ENCODE measurements at places on chromosomes 4 and X.

- H3K36me3 ChIP-seq = no peaks in the 10 kb centered on the region
- no peaks in the 10 kb centered on the region for H3K4me1 ChIP-seq
- H3K4me3 ChIP-seq = no peak overlapping the region
- no peak overlapping the region for H3K27ac ChIP-seq
- DNase-seq = no peak
These were observed 30.4 kb upstream of the PAGE1 start for GRCh38 chrX:49725923-49726904.

- H3K4me1 ChIP-seq = no peaks in the 10 kb centered on the region
- no peaks in the 10 kb centered on the region for H3K27me3 ChIP-seq
- no peaks in the 10 kb centered on the region for H3K36me3 ChIP-seq
- H3K27ac ChIP-seq = no peak overlapping the region
- H3K4me3 ChIP-seq = no peak overlapping the region
These were observed 293.4 kb downstream of the DTHD1 start for GRCh38 chr4:36574816-36575215.

DNA sequence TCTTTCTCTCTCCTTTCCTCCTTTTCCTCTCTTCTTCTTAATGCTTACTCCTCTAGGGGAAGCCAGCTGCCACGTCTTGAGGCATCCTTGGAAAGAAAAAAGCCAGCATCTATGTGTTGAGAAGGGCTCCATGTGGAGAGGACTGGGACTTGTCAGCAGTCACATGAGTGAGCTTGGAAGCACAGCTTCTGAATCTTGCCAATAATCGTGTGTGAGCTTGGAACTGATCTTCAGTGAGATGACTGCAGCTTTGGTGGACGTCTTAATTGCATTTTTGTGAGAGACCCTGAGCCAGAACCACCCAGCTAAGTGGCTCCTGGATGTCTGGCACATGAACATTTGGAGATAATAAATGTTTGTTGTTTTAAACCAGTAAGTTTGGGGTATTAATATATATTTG is 371.7 kb downstream of the SLITRK2 start:
- no peaks in the 10 kb centered on the region for H3K4me1 ChIP-seq
- H3K27ac ChIP-seq = no peak overlapping the region
- no peaks in the 10 kb centered on the region for H3K27me3 ChIP-seq
- DNase-seq = peak; percentile 12

DNA sequence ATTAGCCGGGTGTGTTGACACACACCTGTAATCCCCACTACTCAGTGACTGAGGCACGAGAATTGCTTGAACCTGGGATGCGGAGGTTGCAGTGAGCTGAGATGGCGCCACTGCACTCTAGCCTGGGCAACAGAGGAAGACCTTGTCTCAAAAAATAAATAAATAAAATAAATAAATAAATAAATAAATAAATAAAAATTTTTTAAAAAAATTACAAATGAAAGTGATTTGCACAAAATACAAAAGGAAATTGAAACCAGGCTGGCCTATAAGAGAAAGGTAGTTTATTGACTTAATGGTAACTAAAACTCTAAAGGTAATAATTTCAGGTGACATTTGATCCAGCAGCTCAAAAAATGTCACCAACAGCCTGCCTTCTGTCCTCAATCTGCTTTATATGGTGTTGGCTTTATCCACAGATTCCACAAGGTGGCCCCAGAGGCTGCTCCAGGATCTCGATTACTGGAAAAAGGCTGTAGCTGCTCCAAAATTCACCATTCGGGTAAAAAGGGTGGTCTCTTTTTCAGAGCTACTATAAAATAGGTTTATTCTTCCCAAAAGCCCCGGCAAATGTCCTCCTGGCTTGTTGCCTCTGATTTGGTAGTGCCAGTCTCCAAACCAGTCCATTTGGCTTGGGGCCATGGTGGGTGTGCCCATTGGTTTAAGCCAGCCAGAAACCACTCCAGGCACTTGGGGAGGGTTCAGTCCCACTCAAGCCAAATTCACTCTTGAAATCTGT is 61.4 kb upstream of the TRIM2 start:
- H3K27ac ChIP-seq = peak overlapping the region; percentile 56
- no peaks in the 10 kb centered on the region for H3K27me3 ChIP-seq
- H3K36me3 ChIP-seq = no peaks in the 10 kb centered on the region
- peak; percentile 92 for DNase-seq
- no peak overlapping the region for H3K4me3 ChIP-seq

GRCh38 chr4:182338063-182338462 is 94.9 kb downstream of the TENM3 start:
- no peak overlapping the region for H3K4me3 ChIP-seq
- H3K4me1 ChIP-seq = peaks cover 5% of the 10 kb centered on the region
- H3K36me3 ChIP-seq = no peaks in the 10 kb centered on the region
- no peak for DNase-seq

DNA sequence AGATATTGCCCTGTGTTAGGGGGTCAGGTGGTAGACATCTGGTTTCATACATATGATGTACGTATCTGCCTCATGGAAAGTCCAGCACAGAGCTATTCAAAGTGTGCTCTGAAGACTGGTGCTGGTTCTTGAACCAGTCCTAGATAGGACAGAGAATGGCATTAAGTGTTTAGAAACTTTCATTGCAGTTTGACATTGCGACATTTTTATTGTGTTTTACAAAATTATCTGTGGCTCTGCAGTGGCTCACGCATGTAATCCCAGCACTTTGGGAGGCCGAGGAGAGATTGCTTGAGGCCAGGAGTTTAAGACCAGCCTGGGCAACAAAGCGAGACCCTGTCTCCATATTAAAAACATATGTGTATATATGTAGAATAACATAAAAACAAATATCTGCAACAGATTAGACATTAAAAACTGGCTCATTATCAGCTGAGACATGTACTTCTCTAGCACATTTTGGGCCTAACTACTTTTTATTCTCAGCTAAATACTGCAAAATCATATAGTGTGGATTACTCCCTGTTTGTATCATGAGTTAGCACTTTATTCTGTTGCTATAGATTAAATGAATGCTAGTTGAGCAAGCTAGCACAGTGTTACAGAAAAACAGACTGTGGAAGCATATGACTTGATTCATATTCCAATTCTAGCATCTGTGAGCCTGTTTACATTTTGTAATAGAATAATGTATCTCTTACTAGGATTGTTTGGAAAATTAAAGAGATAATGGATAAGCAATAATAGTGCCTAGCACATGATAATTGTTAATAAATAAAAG is 57.1 kb downstream of the USP9X start:
- H3K27me3 ChIP-seq = no peaks in the 10 kb centered on the region
- no peak overlapping the region for H3K27ac ChIP-seq
- peaks cover 1% of the 10 kb centered on the region for H3K36me3 ChIP-seq
- no peaks in the 10 kb centered on the region for H3K4me1 ChIP-seq
- no peak overlapping the region for H3K4me3 ChIP-seq
- DNase-seq = no peak

DNA sequence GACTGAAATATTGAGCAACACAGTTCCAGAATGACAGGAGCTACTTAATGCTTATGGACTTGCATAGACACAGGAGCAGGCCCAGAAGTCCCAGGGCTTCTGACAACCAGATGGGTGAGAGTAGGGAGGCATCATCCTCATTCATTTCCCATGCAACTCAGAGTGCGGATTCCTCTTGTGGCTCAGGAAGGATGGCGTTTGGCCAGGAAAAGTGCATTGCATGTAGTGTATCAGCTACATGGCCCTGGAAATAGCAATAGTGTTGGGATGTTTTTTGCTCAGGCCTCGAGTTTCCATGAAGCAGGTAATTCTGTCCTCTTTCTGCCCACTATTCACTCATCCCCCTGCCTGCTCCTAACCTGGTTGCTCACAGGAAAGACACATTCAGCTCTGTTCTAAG is 136.6 kb downstream of the PDGFRA start:
- H3K4me3 ChIP-seq = no peak overlapping the region
- no peaks in the 10 kb centered on the region for H3K4me1 ChIP-seq
- H3K36me3 ChIP-seq = no peaks in the 10 kb centered on the region
- H3K27me3 ChIP-seq = no peaks in the 10 kb centered on the region
- no peak for DNase-seq

GRCh38 chr4:55170462-55170861 is 45.1 kb upstream of the KDR start:
- no peak for DNase-seq
- no peaks in the 10 kb centered on the region for H3K36me3 ChIP-seq
- H3K4me3 ChIP-seq = no peak overlapping the region
- H3K4me1 ChIP-seq = peaks cover 2% of the 10 kb centered on the region
- no peaks in the 10 kb centered on the region for H3K27me3 ChIP-seq
- H3K27ac ChIP-seq = no peak overlapping the region

GRCh38 chrX:68699960-68700746 is 52.7 kb downstream of the STARD8 start:
- DNase-seq = no peak
- no peaks in the 10 kb centered on the region for H3K27me3 ChIP-seq
- no peak overlapping the region for H3K27ac ChIP-seq
- no peaks in the 10 kb centered on the region for H3K36me3 ChIP-seq
- H3K4me3 ChIP-seq = no peak overlapping the region
- H3K4me1 ChIP-seq = peaks cover 4% of the 10 kb centered on the region

DNA sequence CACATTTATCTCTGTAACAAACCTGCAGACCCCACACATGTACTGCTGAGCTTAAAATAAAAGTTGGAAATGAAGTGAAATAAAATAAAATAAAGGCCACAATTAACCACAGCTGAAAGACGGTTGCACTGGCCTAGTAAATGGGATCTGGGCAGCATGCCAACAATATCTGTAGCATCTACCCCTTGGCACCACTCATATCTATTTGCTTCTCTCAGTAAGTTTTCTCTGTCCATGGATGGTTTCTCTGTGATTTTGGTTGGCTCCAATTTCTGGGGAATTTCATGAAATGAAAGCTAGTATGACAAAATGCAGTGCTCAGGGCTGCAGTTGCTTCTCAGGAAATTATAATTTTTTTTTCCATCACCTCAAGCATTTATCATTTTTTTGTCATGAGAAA is 172.0 kb upstream of the IL15 start:
- H3K4me1 ChIP-seq = no peaks in the 10 kb centered on the region
- no peaks in the 10 kb centered on the region for H3K36me3 ChIP-seq
- H3K27me3 ChIP-seq = no peaks in the 10 kb centered on the region
- no peak overlapping the region for H3K4me3 ChIP-seq
- DNase-seq = no peak

GRCh38 chrX:9899640-9900111 is 67.5 kb upstream of the CLDN34 start:
- H3K27ac ChIP-seq = no peak overlapping the region
- H3K27me3 ChIP-seq = no peaks in the 10 kb centered on the region
- H3K36me3 ChIP-seq = no peaks in the 10 kb centered on the region
- DNase-seq = no peak
- no peaks in the 10 kb centered on the region for H3K4me1 ChIP-seq
- no peak overlapping the region for H3K4me3 ChIP-seq

- no peaks in the 10 kb centered on the region for H3K27me3 ChIP-seq
- H3K4me3 ChIP-seq = no peak overlapping the region
- no peaks in the 10 kb centered on the region for H3K36me3 ChIP-seq
- no peaks in the 10 kb centered on the region for H3K4me1 ChIP-seq
- no peak for DNase-seq
These were observed 31.1 kb upstream of the RXFP1 start for GRCh38 chr4:158490629-158491028.

- H3K27ac ChIP-seq = no peak overlapping the region
- H3K36me3 ChIP-seq = peaks cover 13% of the 10 kb centered on the region
- H3K4me3 ChIP-seq = no peak overlapping the region
- H3K4me1 ChIP-seq = no peaks in the 10 kb centered on the region
- DNase-seq = no peak
These were observed 12.8 kb upstream of the RENBP start for GRCh38 chrX:153957224-153957623.

DNA sequence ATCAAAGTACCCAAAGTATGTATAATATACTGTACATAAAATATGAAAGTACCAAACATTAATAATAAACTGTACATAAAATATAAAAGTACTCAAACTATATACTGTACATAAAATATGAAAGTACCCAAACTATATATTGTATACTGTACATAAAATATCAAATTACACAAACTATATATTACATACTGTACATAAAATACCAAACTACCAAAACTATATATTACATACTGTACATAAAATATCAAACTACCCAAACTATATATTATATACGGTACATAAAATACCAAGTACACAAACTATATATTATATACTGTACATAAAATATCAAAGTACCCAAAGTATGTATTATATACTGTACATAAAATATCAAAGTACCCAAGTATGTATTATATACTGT is 723.7 kb downstream of the CWH43 start:
- no peaks in the 10 kb centered on the region for H3K4me1 ChIP-seq
- H3K4me3 ChIP-seq = no peak overlapping the region
- DNase-seq = no peak
- H3K27ac ChIP-seq = no peak overlapping the region
- no peaks in the 10 kb centered on the region for H3K36me3 ChIP-seq
- H3K27me3 ChIP-seq = no peaks in the 10 kb centered on the region

DNA sequence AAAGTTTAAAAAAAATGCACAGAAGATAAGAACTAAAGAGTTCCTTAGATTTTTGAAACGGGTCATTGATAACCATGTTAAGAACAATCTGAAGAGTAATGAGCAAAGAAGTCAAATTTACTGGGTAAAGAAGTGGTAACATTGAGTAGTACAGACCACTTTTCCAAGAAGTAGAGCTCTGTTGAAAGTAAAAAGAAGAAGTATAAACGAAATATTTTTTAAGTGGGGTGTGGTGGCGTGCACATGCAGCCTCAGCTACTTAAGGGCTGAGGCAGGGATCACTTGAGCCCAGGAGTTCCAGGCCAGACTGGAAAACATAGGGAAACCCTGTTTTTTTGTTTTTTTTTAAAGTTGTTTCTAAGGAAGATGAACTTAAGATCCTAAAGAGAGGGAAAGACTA is 68.5 kb downstream of the UBA6 start:
- H3K4me3 ChIP-seq = no peak overlapping the region
- no peaks in the 10 kb centered on the region for H3K36me3 ChIP-seq
- DNase-seq = no peak
- no peaks in the 10 kb centered on the region for H3K27me3 ChIP-seq
- H3K27ac ChIP-seq = no peak overlapping the region

- no peak overlapping the region for H3K27ac ChIP-seq
- no peaks in the 10 kb centered on the region for H3K27me3 ChIP-seq
- no peaks in the 10 kb centered on the region for H3K4me1 ChIP-seq
- H3K36me3 ChIP-seq = no peaks in the 10 kb centered on the region
- no peak overlapping the region for H3K4me3 ChIP-seq
These were observed 164.6 kb downstream of the PRKX start for GRCh38 chrX:3548765-3549391.

GRCh38 chr4:22196551-22196950 is 248.0 kb upstream of the KCNIP4 start:
- no peaks in the 10 kb centered on the region for H3K27me3 ChIP-seq
- DNase-seq = no peak
- no peak overlapping the region for H3K4me3 ChIP-seq
- H3K4me1 ChIP-seq = peaks cover 10% of the 10 kb centered on the region
- no peaks in the 10 kb centered on the region for H3K36me3 ChIP-seq

DNA sequence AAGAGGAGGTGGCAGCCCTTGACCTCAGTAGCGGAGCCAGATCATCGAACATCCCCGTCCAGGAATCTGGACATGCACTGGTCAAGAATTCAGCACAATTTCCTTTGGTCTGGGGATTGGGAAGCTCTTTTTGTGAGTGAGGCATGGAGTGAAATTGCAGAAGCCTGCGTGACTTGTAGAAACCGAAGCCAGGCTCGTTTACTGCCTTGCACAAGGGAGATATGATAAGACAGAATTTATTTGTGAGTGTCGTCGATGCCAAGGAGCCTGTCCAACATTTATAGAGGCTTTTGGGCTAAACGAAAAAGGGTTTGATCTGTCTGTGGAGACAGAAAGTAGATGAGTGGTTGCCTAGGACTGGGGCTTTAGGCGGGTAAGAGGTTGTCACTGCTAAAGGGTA is 50.6 kb downstream of the TBL1X start:
- no peaks in the 10 kb centered on the region for H3K27me3 ChIP-seq
- no peak overlapping the region for H3K4me3 ChIP-seq
- no peak for DNase-seq
- H3K4me1 ChIP-seq = peaks cover 4% of the 10 kb centered on the region
- H3K27ac ChIP-seq = no peak overlapping the region
